ENCODE measurements at places on chromosomes 4 and X.

- no peak for DNase-seq
These were observed 32.0 kb downstream of the LIMCH1 start for GRCh38 chr4:41569961-41570360.

DNA sequence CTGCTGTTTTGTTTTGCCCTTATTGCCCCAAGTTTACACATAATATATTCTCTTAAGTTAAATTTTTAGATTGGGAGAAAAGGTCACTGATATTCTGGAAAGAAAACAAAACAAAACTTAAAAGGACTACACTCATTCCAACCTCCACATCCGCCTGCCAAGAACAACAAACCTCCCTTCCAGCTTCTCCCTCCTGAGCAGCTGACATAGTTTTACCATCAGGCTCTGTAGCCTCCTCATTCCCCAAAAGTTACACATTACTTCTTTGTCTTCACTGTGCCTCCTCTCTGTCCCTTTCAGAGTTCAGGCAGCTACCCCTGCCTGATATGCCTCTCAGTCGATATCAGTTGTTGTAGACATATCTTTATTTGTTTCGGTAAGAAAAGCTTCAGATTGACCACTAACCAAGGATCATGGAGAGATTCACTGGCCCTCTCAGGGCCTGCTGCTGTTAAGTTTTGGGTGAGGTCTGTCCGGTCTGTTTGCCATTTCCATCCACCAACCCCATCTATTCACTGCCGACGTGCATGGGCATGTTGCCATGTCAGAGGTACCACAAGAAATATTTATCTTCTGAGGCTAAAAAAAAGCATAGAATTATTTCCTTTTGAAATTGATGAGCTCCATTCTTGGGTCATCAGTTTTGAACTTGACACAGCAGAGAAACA, 164.1 kb downstream of the GASK1B start:
- DNase-seq = peak; percentile 25

DNA sequence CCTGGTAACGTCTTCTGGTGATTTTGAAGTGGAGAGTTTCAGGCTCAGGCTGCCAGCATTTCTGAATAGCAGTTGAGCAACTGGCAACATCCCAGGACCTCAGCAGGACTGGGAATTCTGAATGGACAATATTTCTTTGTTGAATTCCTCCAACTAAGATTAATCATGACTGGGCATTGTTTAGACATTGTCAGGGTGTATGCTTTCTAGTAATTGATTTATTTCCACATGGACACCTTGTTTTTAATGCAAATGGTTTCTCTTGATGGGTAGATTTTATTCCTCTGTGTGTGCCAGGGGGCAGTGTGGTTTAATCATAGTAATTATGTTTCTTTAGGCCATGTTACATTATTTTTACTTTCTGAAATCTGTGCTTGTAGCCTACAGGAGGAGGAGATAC, 1004.7 kb upstream of the LCORL start:
- DNase-seq = peak; percentile 76

DNA sequence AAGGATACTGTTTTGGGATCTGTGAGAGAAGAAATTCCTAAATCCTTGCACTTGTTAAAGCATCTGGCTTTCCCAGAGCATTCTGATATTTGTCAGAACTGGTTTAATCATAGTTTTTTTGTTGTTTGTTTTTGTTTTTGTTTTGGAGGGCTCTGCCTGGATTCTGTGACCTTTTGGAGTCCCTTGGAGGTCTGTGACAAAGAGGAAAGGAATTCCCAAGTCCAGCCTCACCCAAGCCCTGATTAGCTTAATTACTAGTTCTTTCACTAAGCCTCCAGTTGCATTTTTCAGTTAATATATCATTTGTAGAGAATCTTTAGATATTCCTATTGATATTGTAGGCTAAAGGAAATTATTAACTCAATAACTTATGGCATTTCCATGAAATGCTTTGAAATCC, 711 bp downstream of the ACE2 start:
- DNase-seq = no peak

DNA sequence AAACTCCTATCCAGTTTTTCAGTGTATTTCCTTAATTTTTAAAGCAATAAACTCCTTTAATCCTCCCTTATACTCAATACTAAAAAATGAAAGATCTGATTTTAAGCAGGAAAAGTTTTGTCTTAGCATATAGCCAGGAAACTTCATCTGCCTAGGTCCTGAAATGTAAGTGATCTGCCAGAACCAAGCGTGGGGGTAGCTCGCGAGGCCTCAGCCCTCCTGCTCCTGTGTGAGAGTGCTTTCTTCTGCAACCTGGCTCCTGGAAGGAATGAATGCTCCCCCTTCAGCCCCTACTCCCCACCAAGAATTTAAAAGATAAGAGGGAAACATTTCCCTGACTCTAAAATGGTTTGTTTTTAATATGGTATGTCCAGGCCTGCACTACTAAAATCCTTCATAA, 160.1 kb downstream of the CBR4 start:
- DNase-seq = no peak

DNA sequence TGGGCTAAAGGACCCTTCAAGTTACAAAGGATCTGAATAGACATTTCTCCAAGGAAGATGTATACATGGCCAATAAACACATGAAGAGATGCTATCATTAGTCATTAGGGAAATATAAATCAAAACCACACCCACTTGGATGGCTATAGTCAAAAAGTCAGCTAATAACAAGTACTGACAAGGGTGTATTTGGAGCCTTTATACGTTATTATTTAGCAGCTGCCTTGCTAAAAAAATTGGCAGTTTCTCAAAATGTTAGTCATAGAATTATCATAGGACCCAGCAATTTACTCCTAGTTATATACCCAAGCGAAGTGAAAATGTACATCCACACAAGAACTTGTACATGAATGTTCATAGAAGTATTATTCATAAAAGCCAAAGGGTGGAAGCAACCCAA, 112.7 kb upstream of the DUSP21 start:
- peak; percentile 79 for DNase-seq

DNA sequence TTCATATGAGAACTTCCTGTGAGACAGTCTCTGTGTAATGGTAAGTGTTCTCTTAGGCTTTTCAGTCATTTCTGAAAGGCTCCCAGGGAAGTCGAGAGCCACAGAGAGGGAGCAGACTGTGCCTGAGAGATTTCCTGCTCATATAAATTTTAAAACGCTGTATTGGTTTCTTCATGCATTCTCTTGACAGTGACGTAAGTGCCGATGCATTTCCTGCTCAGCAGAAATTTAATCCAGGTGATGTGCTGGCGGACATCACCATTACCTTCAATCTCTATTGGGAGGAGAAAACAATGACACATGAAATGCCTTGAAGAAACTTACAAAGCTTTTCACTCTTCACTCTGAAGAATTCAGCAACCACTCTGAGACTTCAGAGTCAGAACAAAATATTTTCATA, 383.6 kb downstream of the BMPR1B start:
- no peak for DNase-seq

GRCh38 chrX:57817302-57817701, 93.0 kb downstream of the ZXDA start:
- no peak for DNase-seq

- peak; percentile 97 for DNase-seq
These were observed 6.8 kb upstream of the OCIAD2 start for GRCh38 chr4:48913346-48913745.

DNA sequence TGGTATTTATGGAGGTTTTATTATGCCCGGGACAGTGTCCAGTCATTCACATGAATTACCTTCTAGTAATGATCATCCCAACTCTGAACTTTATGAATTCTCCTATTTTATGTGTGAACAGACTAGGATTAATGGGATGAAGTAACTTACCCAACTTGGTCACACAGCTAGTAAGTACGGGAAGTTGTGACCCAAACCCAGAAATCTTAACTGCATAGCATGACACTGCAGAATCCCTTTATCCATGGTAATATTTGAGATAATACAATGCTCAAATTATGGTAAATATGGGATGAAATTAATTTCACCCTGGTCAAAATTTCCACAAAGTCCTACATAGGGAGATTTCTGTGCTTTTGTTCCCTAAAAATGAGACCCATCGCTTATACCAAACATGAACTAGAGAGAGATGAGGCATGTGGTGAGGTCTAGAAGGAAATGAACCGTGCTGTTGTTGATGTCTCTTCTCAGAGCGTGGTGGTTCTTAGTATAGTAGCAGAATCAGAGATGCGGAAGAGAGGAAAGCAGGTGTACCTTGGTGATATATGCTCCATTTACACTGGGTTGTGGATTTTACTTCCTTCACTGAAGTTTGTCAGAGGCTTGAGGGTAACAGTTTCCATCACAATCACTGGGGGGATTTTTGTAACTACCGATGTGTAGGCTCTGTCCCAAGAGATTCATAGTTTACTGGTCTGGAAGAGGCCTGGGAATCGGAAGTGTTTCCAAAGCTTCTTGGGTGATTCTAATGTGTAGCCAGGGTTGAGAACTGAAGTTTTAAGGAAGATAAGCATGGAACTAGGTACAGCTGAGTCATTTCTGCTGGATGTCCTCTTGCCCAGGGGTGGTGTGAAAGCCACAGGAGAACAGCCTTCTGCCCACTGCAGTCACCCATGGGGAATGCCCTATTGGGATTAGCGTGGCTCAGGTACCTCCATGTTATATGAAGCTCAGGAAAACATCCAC, 30.2 kb upstream of the FAM9C start:
- DNase-seq = no peak

DNA sequence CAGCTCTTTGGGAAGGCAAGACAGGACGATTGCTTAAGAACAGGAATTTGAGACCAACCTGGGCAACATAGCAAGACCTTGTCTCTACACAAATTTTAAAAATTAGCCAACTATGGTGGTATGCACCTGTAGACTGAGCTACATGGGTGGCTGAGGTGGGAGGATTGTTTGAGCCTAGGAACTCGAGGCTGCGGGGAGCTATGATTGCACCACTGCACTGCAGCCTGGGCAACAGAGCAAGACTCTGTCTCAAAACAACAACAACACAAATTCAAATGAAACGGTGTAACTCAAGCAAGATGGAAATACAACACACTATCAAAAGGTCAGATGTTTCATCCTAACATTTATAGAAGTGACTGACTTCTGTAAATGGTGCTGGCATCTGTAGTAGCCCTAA, 37.1 kb downstream of the XG start:
- DNase-seq = no peak

- no peak for DNase-seq
These were observed 568.5 kb downstream of the IQCM start for GRCh38 chr4:149247164-149247563.

- no peak for DNase-seq
These were observed at the start of gene CFP for GRCh38 chrX:47629419-47630200. Gene CFP (minus strand): TSS chrX:47629930. CDS start chrX:47629844, 86 bp downstream.

DNA sequence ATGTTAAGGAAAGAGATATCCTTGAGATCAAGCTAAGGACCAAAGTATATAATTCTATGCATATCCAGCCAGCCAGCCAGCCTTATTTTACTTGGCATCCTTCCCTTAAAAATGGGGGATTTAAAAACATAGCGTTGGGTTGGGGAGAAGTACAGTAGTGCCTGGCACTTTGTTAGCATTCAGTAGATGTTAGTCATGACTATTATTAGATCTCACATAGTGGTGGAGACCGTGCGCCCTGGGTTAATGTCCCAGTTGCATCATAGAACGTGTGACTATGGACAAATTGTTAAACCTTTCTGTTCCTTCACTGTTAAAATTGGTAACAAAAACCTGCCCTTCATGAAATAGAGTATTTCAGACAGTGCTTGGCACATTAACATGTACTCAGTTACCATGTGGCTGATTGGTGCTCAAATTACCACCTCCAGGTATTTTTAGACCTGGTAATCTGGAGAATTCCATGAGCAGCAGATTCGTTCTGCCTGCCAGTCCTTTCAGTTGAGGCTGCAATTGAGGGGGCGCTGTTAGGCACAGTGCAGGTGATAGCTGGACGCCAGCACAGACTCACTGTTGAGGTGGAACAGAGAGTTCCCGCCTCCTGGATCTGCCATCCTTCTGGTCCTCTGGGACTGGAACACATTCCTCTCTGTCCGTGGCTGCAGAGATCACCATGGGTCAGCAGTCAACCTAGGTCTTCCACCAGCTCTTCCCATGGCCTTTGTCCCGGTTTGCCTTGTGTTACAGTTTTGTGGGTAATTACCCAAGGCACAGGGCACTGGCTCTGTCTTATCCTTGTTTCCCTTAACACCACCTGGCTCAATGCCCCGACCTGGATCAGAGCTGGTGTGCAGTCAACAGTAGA, 31.7 kb downstream of the RBBP7 start:
- no peak for DNase-seq

DNA sequence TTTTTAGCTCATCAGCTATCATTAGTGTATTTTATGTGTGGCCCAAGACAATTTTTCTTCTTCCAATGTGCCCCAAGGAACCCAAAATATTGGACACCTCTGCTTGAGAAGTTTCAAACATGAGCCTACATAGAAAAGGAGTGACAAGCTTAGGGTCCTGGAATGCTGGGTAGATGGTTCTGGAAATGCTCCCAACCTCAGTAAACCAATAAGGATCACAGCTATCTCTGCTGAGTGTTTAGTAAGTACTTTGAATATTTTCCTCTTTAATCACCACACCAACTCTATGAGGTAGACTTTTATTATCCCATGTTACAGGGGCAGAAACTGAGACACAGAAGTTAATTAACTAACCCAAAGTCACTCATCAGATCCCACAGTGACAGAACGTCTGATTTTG, 164.9 kb upstream of the KLF3 start:
- no peak for DNase-seq

GRCh38 chr4:27178061-27178460, 317.4 kb downstream of the STIM2 start:
- DNase-seq = no peak

- no peak for DNase-seq
These were observed 806 bp upstream of the CD99L2 start for GRCh38 chrX:150899191-150899757.

GRCh38 chr4:92305148-92305877, 1.5 kb downstream of the GRID2 start:
- DNase-seq = peak; percentile 94

DNA sequence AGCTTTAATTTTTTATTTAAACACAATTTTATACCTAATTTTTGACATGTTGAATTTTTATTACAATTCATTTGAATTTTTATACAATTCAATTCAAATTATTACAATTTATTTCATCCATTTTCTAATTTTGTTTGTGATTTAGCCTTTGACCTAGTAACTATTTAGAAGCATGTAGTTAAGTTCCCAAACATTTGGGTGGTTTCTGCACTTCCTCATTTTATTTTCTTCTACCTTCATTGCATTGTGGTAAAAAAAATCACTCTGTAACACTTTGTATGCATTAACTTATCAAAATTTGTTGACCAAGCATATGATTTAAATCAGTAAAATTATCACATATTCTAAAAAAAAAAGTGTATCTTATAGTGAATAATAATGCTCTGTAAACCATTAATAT, 928.9 kb downstream of the ARAP2 start:
- DNase-seq = no peak

- no peak for DNase-seq
These were observed 13.3 kb upstream of the PJA1 start for GRCh38 chrX:69178592-69178991.

DNA sequence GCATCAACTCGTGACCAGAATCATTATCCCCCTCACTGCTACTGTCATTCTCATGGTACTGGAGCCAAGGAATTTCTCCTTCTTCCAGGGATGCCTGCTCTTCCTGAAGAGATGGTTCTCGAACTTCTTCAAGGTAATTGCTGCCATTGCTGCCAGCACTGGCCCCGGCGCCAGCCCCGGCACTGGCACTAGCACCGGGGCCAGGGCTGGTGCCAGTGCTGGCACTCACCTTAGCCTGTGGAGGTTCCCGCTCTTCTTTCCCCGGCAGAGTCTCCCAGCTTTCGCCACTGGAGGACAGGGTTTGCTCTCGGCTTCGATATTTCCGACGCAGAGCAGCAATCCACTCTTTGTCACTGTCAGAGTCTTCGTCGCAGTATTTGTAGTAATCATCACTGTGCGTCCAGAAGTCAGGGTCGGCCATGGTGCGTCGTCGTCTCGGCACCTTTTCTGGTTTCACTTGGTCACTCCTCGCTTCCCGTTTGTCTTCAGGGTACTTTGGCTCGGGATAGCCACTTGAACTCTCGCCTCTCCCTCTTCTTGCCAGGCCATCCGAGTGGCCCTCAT, 3.4 kb downstream of the PJA1 start:
- no peak for DNase-seq
